ENCODE measurements at places on chromosomes 16 and 17.

- DNase-seq = no peak
Observed at GRCh38 chr16:66859397-66860068, 15.3 kb downstream of the CA7 start.

- DNase-seq = no peak
Observed at GRCh38 chr16:5791011-5791657, 693.5 kb upstream of the EEF2KMT start.

DNA sequence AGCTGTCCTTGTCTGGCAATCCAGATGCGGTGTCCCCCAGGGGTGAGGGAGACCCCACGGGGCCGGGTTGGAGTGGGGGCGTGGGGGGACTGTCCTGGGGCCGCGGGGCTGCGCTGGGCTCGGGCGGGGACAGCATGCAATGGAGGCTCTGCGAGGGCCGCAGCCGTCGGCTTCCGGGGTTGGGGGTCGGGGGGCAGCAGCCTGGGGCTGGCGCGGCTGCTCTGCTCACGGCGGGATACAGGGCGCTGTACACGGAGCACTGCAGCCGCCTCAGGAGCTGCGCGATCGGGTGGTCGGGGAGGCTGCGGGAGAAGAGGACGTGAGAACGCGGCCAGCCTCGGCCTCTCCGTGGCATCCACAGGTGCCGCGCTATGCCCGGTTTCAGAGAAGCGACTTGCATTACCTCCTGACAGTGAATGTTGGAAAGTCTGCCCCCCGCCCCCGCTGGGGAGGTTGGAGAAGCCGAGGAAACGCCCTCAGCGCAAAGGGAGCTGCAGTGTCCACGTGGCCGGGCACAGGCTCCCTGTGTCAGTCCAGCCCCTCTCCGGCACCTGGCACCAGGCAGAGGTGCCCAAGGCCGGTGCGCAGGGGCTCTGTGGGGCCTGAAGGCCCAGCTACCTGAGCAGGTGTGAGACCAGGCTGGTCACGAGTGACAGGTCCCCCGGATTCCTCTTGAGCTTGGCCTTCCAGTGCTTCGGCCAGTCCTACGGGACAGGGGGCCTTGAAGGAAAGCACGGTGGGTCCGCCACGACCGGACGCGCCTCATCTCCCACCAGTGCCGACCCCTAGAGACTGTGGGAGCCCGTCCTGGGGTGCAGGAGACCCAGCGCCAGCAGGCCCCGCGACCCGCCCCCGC is 9.4 kb upstream of the SPATA2L start:
- no peak for DNase-seq

- no peak for DNase-seq
Observed at GRCh38 chr17:81858170-81858966, 2.0 kb downstream of the P4HB start.

DNA sequence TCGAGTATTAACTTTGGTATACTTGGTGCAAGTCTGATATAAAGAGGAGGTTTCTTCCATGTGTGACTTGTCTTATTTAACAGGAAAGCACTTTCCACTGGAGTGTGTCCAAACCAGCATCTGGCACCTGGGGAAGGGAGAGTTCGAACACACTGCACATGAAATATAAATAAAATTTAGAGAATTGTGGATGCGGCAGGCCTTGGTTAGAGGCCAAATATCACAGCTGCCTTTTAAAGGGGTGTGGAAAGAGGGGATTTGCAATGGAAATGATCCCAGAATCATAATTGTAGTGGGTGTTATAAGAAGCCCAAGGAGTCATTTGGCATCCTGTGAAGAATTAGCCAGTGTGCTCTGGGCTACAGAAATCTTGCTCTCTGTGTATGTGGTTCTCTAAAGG is 4.3 kb upstream of the NXN start:
- no peak for DNase-seq

DNA sequence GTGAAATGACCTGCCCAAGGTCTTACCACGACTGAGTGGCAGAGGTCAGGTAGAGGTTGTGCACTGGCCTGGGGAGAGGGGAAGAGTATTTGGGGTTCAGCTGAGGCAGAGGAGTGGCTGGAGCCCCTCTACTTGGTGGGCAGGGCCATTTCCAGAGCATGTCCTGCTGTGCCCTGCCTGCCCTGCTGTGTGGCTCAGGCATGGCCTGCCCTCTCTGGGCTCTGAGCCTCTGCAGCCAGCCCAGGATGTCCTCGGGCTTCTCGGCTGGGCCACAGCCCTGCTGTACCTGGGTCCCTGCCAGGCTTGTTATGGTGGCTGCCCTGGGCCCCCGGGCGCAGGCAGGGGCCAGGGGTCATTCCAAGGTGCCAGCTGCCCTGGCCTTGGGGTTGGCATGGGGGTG is 19.6 kb downstream of the KCNJ12 start:
- DNase-seq = no peak

Data from H54 (cell line).